ENCODE measurements at places on chromosomes 12 and 14.

DNA sequence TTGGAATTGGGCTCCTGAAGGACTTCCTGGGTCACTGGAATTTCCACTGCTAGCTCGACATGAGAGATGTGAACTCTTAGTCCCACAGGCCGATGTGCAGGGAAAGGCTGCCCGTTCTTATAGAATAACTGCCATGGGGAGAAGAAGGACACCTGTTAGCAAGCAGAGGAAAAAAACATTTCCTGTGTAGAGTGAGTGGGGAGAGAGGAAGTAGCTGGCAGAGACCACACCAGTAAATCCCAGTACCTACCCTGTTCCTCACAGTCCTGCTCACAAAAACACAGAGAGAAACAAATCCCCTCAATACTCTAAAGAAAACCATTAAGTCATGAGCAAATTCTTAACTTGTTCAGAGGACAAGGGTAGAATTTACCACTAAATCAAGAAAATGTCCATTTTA is 29.5 kb downstream of the AREL1 start:
- DNase-seq: no peak
- H3K4me3 ChIP-seq: no peak overlapping the region
- H3K27me3 ChIP-seq: no peaks in the 10 kb centered on the region
- H3K36me3 ChIP-seq: no peaks in the 10 kb centered on the region
- H3K27ac ChIP-seq: no peak overlapping the region

GRCh38 chr14:90449411-90449810 is 52.6 kb downstream of the CALM1 start:
- DNase-seq: no peak
- peaks cover 13% of the 10 kb centered on the region for H3K4me1 ChIP-seq
- no peaks in the 10 kb centered on the region for H3K36me3 ChIP-seq
- H3K4me3 ChIP-seq: no peak overlapping the region
- no peak overlapping the region for H3K27ac ChIP-seq

GRCh38 chr14:71094722-71095121 is 187.5 kb downstream of the PCNX1 start:
- H3K36me3 ChIP-seq: peaks cover 2% of the 10 kb centered on the region
- H3K4me3 ChIP-seq: no peak overlapping the region
- no peak overlapping the region for H3K27ac ChIP-seq
- H3K4me1 ChIP-seq: no peaks in the 10 kb centered on the region
- H3K27me3 ChIP-seq: no peaks in the 10 kb centered on the region

GRCh38 chr14:38526826-38527501 is 271.1 kb upstream of the CLEC14A start:
- no peaks in the 10 kb centered on the region for H3K27me3 ChIP-seq
- H3K27ac ChIP-seq: no peak overlapping the region
- H3K4me1 ChIP-seq: no peaks in the 10 kb centered on the region
- no peak overlapping the region for H3K4me3 ChIP-seq

GRCh38 chr12:50070314-50071060 is 13.1 kb downstream of the ASIC1 start:
- no peaks in the 10 kb centered on the region for H3K27me3 ChIP-seq
- no peak overlapping the region for H3K27ac ChIP-seq
- no peak for DNase-seq
- no peaks in the 10 kb centered on the region for H3K4me1 ChIP-seq
- no peak overlapping the region for H3K4me3 ChIP-seq

DNA sequence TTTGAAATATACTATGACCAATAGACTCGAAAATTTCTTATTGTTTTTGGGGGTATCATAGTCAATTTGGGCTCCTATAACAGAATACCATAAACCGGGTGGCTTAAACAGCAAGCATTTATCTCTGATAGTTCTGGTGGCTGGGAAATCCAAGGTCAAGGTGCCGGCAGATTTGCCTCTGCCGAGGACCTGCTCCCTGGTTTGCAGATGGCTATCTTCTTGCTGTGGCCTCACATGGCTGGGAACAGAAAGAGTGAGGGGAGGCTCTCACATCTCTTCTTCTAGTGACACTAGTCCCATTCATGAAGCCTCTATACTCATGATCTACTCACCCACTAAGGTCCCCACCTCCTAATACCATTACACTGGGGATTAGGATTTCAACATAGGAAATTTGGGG is 70.7 kb downstream of the BORCS5 start:
- no peak overlapping the region for H3K4me3 ChIP-seq
- no peak for DNase-seq
- peak overlapping the region; percentile 7 for H3K27ac ChIP-seq
- H3K36me3 ChIP-seq: no peaks in the 10 kb centered on the region

- no peaks in the 10 kb centered on the region for H3K36me3 ChIP-seq
- no peaks in the 10 kb centered on the region for H3K4me1 ChIP-seq
- H3K27ac ChIP-seq: no peak overlapping the region
- H3K27me3 ChIP-seq: no peaks in the 10 kb centered on the region
- peak; percentile 12 for DNase-seq
Measured at GRCh38 chr12:92827836-92828431, 101.2 kb downstream of the EEA1 start.

DNA sequence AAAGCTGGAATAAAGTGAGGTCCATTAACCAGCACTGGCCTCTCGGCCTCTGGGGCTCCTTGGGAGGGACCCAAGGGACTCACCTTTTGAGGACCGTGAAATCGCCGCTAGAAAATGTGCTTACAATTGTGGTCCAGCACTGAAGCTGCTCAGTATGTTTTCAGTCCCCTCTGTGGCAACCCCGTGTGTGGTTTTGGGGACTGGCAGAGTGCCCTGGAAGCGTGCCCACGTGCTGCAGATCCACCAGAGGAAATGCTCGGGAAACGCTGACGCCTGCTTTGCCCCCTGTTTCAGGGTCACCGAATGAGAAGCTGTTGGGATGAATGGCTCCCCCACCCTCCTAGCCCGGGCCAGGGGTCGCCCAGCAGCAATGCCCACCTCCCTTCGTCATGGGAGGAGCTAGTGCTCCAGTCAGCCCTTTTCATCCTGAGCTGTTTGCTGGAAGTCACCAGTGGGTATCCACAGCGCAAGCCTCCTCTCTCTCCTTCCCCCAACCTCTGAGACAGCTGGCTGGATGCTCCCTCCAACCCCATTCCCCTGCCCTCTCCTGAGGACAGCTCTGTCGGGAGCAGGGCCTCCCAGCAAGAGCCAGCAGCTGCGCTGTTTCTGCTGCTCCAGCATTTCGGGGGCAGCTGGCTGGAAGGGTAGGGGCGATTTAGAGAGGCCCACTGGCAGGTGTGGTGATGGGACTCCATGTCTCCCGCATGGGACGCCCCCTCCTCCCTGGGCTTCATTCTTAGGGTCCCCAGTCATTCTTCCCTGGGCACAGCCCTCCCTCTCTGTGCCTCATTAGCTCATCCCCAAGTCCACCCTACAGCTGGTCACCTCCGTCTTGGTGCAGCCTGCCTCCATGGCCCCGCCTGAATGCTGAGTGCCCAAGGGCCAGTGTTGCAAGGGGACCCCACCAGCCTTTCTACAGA is 33.2 kb upstream of the PPP1R13B start:
- H3K4me1 ChIP-seq: no peaks in the 10 kb centered on the region
- no peaks in the 10 kb centered on the region for H3K36me3 ChIP-seq
- H3K27ac ChIP-seq: no peak overlapping the region
- DNase-seq: no peak
- no peak overlapping the region for H3K4me3 ChIP-seq
- no peaks in the 10 kb centered on the region for H3K27me3 ChIP-seq

DNA sequence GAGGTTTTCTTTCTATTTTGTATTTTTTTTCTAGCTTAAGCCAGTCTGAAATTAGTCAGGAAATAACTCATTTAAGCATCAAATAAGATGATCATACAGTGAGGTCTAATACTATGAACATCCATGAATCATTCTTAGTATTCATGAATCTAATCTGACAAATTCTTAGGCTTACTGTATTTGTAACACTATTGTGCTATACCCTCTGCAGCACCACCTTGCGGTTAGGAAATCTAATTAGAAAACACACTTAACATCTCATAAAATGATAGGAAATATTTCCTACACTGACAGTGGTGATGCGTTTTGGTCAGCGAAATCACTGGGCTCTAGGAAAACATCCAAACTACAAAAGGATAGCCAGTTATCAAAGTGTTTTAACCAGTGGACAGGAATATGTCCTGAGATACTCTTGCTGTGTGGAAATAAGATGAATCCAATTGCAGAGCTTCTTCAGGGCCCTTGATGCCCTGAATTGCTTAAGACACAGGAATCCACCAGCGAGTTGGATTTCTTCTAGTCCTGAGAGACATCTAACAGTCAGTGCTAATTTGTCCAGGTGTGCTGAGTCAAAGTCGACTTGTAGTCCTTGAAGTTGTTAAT is 109.3 kb upstream of the MYF6 start:
- no peak overlapping the region for H3K27ac ChIP-seq
- no peaks in the 10 kb centered on the region for H3K36me3 ChIP-seq
- H3K4me1 ChIP-seq: no peaks in the 10 kb centered on the region
- no peak for DNase-seq
- H3K27me3 ChIP-seq: no peaks in the 10 kb centered on the region

DNA sequence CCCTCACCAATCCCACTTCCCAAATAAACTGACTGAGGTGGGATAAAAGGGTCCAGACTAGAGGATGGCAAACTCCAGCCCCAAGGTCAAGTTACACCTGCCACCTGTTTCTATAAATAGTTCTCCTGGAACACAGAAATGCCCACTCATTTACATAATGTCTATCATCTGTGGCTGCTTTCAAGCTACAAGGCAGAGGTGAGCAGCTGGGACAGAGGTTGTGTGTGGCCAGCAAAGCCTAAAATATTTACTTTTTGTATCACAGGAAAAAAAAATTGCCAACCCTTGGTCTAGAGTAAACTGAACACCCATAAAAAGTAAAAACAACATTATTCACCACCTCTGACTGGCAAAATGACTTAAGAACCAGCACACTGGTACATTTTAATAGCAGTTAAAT is 269.4 kb downstream of the RGS6 start:
- H3K4me3 ChIP-seq: no peak overlapping the region
- no peak overlapping the region for H3K27ac ChIP-seq
- no peak for DNase-seq
- H3K4me1 ChIP-seq: no peaks in the 10 kb centered on the region

DNA sequence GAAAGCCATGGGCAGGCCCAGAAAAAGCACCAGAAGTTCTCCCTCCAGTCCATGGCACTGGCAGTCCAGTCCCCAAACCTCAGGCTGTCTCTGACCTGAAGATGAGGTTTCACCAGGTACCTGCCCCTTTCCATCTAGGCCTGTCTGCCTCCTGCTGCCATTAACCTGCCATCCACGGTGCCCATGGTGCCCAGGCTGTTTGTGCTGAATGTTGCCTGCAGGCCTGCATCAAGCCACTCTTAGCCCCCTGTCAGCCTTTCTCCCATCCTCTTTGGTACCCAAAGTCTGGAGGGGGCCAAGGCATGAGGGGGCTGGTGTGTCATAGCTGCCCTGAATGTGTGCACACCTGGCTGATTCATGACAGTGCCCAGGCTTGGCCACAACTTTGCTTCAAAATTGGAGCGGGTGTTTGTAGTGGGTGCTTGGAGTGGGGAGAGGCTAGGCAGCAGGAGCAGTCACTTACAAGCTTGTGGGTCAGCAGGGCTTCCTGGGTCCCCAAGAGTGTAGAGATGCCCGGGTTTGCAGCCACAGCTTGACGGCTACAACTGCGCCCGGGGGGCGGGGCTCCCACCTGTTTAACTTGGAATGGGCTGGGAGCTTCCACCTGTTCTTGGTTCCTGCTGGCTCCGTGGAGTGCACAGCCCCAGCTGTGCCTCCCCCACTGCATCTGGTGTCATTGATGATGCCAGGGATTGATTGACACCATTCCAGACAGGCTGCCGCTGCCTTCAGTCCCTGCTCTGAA is 88.5 kb downstream of the GPHN start:
- H3K27ac ChIP-seq: no peak overlapping the region
- no peak overlapping the region for H3K4me3 ChIP-seq
- H3K36me3 ChIP-seq: no peaks in the 10 kb centered on the region

- no peaks in the 10 kb centered on the region for H3K36me3 ChIP-seq
- no peaks in the 10 kb centered on the region for H3K27me3 ChIP-seq
Measured at GRCh38 chr12:25377469-25378177, 126.9 kb upstream of the KRAS start.

DNA sequence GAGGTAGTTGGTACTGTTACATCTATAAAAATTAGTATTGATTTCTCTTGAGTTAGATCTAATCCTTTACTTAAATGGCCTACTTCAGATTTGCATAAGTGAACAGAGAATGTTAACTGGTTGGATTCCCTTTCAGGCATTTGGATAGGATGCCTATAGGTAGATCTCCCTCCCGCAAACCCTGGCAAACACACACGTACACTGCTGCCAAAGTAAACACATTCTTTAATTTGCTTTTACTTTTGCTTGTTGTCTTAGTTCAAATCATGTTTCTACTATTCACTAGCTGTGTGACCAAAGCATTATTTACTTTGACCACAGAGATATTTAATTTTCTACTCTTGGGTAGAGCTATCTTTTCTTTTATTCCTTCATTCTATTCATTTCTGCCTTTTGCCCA is 936.1 kb upstream of the FBXO33 start:
- no peaks in the 10 kb centered on the region for H3K36me3 ChIP-seq
- no peak for DNase-seq
- H3K27me3 ChIP-seq: no peaks in the 10 kb centered on the region
- no peaks in the 10 kb centered on the region for H3K4me1 ChIP-seq
- no peak overlapping the region for H3K4me3 ChIP-seq

GRCh38 chr14:65320661-65321308 is 91.7 kb upstream of the FUT8 start:
- H3K27me3 ChIP-seq: no peaks in the 10 kb centered on the region
- no peak for DNase-seq
- peaks cover 51% of the 10 kb centered on the region for H3K4me1 ChIP-seq
- H3K36me3 ChIP-seq: no peaks in the 10 kb centered on the region
- H3K27ac ChIP-seq: peak overlapping the region; percentile 94
- H3K4me3 ChIP-seq: no peak overlapping the region

DNA sequence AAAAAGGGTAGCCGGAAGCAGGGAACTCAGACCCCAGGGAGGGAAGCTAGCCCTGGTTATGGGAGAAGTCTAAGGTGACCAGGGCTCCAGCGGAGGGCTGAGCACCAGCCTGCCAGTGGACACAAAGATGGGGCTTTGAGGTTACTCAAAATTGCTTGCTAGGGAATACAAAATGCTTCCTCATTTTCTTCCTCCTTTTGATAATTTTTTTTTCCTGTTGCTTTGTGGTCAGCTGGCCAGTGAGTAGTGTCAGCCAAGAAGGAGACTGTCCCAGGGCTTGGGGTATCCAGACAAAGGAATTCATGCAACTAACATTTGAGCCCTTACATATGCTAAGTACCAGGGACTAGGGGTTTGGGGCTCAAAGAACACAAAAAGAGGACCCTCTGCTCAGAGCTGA is 206.2 kb downstream of the PPM1H start:
- H3K36me3 ChIP-seq: no peaks in the 10 kb centered on the region
- no peak overlapping the region for H3K4me3 ChIP-seq
- no peaks in the 10 kb centered on the region for H3K27me3 ChIP-seq
- DNase-seq: no peak
- no peak overlapping the region for H3K27ac ChIP-seq

DNA sequence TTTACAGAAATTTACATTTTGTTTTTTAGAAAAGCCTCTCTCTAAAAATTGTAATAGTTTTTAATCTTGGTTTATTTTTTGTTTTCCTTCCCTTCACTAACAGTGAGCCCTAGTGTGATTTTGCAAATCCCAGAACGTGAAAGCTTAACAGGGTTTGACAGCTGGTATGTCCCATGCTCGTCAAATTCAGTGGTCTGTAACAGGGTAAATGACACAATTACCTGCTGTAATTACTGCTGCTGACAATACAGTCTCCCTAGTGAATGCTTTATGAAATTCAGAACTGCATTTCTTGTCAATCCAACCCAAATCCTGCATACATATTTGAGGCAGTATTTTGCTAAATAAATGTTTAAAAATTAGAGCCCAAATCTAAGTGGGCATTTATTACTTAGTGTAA is 249.2 kb downstream of the NELL2 start:
- H3K4me3 ChIP-seq: no peak overlapping the region
- no peaks in the 10 kb centered on the region for H3K4me1 ChIP-seq
- H3K27me3 ChIP-seq: no peaks in the 10 kb centered on the region
- no peak for DNase-seq
